ENCODE measurements at places on chromosomes 4 and X.

- no peak for DNase-seq
These were observed 87.7 kb upstream of the EFHC2 start for GRCh38 chrX:44431194-44431593.

DNA sequence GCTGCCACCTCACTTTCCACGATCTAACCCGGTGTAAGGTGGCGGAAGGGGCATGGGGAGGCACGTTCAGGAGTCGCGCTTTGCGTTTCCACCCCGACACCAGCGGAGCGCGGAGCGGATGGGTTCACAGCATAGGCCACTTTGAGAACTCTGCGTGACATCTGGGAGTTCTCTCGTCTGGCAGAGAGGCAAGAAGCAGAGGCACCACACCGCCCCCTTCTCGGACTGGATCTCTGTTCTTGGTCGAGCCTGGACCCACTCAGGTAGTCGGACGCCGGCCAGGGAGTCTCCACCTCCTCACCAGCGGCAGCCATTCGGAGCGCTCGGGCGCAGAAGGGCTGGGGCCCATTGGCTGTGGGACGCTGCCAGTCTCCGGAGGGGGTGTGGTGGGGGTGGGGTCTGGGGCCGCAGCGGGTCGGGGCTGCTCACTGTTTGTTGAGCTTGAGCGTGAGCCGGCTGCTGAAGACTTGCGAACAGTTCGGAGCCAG, at the start of gene DACH2:
Gene DACH2 (plus strand): TSS at position 428 of the 488 bp plus-strand sequence.
- no peak for DNase-seq

GRCh38 chr4:152609481-152609880, 70.3 kb downstream of the TMEM154 start:
- DNase-seq, result no peak

- DNase-seq, result no peak
These were observed 77.3 kb upstream of the PPP1R2C start for GRCh38 chrX:42855259-42855658.

DNA sequence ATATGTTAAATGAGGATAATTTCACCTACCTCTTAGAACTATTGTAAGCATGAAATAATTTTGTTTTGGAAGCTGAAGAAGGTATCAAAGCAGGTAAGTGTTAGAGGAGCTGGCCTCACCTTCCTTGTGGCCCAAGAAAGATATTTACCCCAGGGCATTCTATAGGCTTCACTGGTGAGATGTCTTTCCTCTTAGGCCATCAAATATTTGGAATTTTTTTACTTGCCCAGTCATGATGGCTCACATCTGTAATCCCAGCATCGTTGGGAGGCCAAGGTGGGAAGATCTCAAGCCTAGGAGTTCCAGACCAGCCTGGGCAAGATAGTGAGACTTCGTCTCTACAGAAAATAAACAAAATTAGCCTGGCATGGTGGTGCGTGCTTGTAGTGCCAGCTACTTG, 6.1 kb upstream of the SMS start:
- DNase-seq, result no peak

GRCh38 chr4:1695913-1696312, 11.8 kb upstream of the FAM53A start:
- DNase-seq, result no peak

- DNase-seq, result no peak
These were observed 25.1 kb downstream of the FHDC1 start for GRCh38 chr4:152961014-152961772.

DNA sequence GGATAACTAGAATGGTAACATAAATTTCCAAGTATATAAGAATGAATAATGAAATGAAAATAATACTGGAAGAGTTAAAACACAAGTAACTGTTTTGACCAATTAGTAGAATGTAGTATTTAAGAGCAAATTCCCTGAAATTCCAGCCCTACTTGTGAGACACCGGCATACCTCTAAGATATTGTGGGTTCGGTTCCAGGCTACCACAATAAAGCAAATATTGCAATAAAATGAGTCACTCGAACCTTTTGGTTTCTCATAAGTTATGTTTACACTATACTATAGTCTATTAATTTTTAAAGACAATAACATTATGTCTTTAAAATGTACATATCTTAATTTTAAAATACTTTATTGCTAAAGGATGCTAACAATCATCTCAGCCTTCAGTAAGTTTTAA, 15.2 kb upstream of the IQCM start:
- DNase-seq, result no peak

DNA sequence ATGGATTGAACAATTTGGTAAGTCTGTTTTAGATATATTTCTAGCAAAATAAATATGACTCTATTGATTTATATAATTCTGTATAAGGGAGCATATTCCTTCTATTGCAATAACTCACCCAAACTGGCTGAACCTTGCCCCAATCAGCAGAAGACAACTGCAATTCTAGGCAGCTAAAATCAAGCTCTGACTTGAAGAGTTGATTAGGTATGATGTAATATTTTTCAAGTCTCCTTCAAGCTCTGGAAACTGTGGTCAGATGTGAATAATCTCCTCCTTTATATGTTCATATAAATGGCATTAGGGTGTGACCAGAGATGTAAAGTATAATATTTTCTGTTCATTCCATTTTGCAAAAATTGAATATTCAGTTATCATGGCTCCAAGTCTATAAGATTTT, 8.2 kb downstream of the RASSF6 start:
- no peak for DNase-seq

- DNase-seq, result no peak
These were observed 9.0 kb upstream of the PITX2 start for GRCh38 chr4:110631584-110632505.

GRCh38 chr4:56310401-56311125, 76.7 kb downstream of the AASDH start:
- DNase-seq, result no peak

- no peak for DNase-seq
These were observed 85.0 kb upstream of the ZNF81 start for GRCh38 chrX:47751670-47752069.

- DNase-seq, result no peak
These were observed 8.3 kb downstream of the PPID start for GRCh38 chr4:158714937-158715336.

DNA sequence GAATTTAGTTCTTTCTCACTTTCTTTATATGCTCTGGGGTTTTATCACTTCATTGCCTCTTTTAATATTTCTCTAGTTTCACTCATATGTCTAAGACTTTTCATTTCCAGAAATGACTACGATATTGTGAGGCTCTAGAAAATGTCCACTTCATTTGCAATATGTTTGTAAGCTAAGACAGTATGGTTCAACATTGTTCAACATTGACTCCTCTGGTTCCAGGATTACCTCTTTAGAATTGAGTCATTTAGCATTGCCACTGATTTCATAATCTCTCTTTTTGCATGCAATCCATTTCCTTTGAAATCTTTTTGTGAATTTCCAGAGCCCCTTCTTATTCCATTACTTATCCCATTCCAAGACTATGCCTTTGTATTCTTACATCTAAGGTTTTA, 32.3 kb downstream of the BBS12 start:
- no peak for DNase-seq

All from natural killer cell treated with Interleukin-12 subunit alpha and Interleukin-12 subunit beta and Interleukin-15 and Interleukin-18, amount 100 ng/mL, for 72 hours (primary cell).